ENCODE measurements at places on chromosomes 3 and 15. TPM values are rescaled to one million over a fixed set of nuclear protein-coding genes. Genes with fewer than 3 reads are reported as not detected.

The MYH15 gene
- polyA plus RNA-seq = 0.17 TPM

The ROPN1 gene
- not detected for polyA plus RNA-seq

The GOLGA8S gene
- 0.30 TPM for polyA plus RNA-seq

The ARPP21 gene
- not detected for polyA plus RNA-seq

The CLEC3B gene
- 12.2 TPM for polyA plus RNA-seq

The C3orf22 gene
- polyA plus RNA-seq = not detected

The C3orf49 gene
- not detected for polyA plus RNA-seq

The AGBL1 gene
- 0.02 TPM for polyA plus RNA-seq

The GABRR3 gene
- not detected for polyA plus RNA-seq

The CCR3 gene
- polyA plus RNA-seq = not detected

The CFAP44 gene
- 12.2 TPM for polyA plus RNA-seq

The RNU5B-1 gene
- not detected for polyA plus RNA-seq

The CKMT1A gene
- polyA plus RNA-seq = 0.62 TPM

The RAD51 gene
- polyA plus RNA-seq = 0.85 TPM

The CCNB2 gene
- polyA plus RNA-seq = 2.5 TPM

The MUC20 gene
- polyA plus RNA-seq = 5.3 TPM

The NPAP1 gene
- 0.31 TPM for polyA plus RNA-seq

The ACAN gene
- 1.5 TPM for polyA plus RNA-seq

The IMPG2 gene
- polyA plus RNA-seq = 0.22 TPM

The USP50 gene
- not detected for polyA plus RNA-seq

The BCHE gene
- polyA plus RNA-seq = 23.1 TPM

The RBPMS2 gene
- polyA plus RNA-seq = 6.0 TPM

The WDR72 gene
- polyA plus RNA-seq = not detected

The BCL2A1 gene
- polyA plus RNA-seq = 0.50 TPM

The CX3CR1 gene
- polyA plus RNA-seq = 0.29 TPM

The GATM gene
- polyA plus RNA-seq = 104 TPM

The SLMAP gene
- polyA plus RNA-seq = 56.6 TPM

The GPR62 gene
- 0.22 TPM for polyA plus RNA-seq

The NRG4 gene
- polyA plus RNA-seq = 1.0 TPM

The CHRNA3 gene
- 0.27 TPM for polyA plus RNA-seq

The OR5K2 gene
- polyA plus RNA-seq = not detected

The DRD3 gene
- not detected for polyA plus RNA-seq

The TNNC1 gene
- polyA plus RNA-seq = 1.6 TPM

The FGD5 gene
- 17.8 TPM for polyA plus RNA-seq

The WDR76 gene
- 2.8 TPM for polyA plus RNA-seq

The LRRC34 gene
- 3.3 TPM for polyA plus RNA-seq

The TMEM212 gene
- not detected for polyA plus RNA-seq

The TRA2B gene
- polyA plus RNA-seq = 132 TPM

The GHSR gene
- polyA plus RNA-seq = not detected

The XIRP1 gene
- 0.13 TPM for polyA plus RNA-seq

The LRRC31 gene
- not detected for polyA plus RNA-seq

Data from ovary (tissue), 10 donors.